ENCODE measurements at places on chromosomes 4 and X. TPM values are rescaled to one million over a fixed set of nuclear protein-coding genes. Genes with fewer than 3 reads are reported as not detected.

DNA sequence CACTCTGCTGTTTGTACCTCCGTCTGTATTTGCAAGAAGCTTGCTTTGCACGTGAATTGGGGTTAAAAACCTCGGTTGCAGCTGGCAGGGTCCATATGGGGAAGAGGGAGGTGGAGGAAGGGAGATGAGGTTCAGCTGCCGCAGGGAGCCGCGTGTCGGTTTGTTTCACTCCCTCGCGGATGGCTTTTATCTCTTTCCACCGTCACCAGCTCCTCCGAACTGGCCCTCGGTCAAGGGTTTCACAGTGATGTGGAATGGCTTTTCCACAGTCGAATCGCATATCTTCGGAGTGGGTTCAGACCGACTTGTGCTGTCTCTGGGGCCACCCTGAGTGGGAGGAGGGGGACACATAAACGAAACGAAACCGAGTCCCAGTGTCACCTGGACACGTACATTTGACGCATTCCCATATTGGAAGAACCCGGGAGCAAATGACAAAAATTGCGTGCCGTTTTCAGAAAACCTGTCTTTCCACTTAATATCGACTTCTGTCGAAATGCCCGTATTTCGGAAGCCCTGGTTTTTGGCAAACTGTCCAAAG lies 929 bp downstream of the ZBTB33 start:
- DNase-seq: no peak

DNA sequence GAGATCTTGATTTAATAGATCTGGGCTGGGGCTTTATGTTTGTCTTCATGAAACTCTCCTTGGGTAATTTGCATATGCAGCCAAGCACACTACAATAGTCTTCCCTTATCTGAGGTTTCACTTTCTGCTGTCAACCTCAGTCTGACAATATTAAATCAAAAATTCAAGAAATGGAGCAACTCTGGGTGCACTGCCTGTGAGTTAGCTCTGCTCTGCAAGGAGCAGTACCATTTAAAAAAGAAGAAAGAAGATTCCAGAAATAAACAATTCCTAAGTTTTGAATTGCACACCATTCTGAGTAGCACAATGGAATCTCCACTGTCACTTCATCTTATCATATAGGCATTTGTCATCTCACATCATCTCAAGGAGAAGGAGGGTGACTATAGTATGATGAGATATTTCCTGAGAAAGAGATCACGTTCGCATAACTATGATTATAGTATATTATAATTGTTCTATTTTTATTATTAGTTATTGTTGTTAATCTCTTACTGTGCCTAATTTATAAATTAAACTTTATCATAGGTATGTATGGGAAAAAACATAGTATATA lies 9.4 kb downstream of the FNIP2 start:
- peak; percentile 60 for DNase-seq

DNA sequence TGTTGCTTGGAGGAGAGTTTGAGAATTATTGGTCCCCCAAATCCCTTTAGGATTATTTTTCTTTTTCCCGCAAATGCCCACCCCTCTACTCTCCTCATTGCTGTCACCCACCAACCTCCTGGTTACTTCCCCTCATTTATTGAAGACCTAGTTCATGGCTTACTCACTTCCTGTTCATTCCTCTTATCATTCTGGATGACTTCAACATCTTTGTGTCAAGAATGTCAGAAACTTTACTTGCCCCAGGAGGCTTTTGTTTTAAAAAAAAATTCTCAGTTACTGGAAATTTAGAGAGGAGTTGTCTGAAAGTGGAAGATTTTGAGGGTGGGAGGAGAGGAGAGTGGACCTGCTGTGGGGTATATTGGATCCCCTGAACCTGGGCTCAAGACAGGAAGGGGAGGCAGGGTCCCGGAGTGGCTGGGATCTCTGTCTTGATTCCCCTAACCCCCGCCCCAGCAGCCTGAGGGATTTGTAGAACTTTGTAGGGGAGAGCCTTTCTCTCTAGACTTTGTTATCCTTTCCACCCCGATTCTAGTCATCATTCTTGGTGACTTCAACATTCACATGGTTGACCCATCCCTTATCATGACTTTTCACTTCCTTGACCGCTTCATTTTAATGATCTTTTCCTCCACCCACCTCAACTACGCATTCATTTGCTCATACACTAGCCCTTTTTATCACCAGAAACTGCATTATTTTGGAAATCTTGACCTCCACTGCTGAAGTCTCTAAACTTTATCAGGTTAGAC lies 69.9 kb upstream of the ESX1 start:
- DNase-seq: no peak

DNA sequence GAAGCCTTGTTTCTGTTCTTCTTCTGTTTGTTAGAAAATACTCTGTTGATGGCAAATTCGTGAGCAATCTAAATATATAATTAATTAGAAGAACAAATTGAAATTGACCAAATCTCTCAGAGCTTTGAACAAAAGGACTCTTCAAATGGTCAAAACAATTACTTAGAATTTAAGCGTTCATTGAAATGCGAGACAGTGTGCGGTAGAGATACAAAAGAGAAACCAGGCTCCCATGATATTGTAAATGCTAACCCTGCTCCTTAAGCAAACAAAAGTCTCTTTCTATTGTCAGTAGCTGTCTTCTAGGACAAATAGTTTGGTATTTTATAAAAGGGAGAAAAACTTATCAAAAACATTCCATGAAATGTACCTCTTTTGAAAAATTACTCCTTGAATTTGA lies 453.4 kb upstream of the MAGEB2 start:
- no peak for DNase-seq

Gene PFKFB1
- total RNA-seq: 0.38 TPM

DNA sequence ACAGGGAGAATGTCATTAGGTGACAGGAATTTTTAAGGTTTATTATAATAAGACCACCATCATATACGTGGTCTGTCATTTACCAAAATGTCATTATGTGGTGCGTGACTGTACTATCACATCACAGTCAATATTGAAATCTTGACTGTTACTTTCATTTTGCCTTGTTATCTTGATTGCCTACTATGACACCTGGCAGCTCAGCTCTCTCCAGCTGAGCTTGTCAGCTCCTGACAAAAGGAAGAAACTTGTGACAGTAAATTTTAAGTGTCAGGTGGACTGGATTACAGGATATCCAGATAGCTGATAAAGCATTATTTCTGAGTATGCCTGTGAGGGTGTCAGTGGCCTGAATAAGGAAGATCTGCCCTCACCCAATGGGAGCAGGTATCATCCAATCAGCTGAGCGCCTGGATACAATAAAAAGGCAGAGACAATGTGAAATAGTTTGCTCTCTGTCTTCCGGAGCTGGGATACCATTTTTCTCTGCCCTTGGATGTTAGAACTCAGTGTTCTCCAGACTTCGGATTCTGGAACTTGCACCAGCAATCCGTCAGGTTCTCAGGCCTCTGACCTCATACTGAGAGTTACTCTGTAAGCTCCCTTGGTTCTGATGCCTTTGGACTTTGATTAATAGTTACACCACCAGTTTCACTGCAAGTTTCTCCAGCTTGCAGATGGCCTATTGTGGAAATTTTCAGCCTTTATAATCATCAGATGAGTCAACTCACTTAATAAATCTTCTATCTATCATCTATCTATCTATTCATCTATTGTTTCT lies 1454.7 kb upstream of the IGFBP7 start:
- DNase-seq: no peak

DNA sequence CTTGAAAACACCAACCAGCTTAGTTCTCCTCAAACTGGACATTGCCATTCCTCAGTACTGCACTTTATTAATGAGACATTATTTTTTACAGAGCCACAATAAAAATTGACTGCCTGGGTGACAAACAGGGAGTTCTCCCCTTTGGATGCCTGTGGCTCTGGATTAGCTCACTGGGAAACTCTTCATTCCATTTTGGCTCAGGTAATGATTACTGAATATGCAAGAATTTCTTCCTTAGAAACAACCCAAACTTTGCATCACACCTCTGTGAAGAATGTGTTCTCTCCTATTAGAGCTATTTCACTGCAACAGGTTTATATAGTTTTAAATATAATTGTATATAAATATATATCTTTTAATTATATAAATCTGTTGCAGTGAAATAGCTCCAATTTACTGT lies 2065.8 kb downstream of the ARAP2 start:
- no peak for DNase-seq

DNA sequence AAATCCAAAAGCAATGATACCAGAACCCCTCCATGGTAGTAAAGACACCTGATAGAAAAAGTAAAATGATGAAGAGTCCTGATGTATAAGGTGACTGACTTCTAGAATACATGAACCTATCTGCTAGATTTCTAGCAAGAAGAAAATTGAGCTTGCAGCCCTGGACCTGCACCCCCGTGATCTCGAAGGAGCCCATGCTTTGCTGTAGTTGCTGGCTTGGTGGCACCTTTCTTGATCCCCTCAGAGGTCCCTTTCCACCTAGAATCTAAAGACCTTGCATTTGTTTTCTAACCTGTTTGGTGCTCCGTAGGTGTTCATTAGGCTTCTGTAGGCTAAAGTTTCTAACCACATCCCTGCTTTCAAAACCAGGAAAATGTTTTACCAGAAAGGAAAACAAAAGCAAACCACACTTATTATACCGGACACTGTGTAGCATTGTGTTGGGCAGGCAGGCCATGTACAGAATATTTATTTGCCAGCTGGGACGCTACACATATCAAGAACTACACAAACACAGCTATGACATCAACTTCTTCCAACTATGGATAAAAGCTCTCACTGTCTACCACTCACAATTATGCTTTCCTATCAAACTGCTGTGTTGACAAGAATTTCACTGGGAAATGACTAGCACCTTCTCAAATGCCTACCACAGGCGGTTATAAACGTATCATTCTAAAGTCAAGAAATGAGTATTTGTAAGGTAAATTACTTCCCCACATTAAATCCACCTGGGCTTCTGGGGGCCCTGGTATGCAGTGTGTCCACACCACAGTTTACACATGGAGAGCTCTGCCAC lies 316.2 kb downstream of the UNC5C start:
- DNase-seq: no peak

DNA sequence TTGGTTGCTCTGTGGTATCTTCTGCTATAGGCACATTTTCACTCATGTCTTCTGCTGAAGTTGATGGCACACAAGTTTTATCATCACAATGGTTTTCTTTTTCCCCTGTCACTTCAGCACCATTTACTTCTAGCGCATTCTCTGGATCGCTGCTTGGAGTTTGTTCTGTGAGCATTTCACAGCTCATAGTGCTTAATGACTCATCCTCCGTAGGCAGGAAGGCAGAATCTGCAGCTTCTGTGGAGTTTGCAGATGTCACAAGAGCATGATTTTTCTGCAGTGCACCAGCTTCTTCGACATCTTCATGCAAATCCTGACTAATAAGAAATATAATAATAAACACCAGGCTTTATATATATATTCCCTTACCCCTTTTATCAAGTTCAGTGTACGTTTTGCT lies 83.6 kb downstream of the CHM start:
- DNase-seq: no peak

DNA sequence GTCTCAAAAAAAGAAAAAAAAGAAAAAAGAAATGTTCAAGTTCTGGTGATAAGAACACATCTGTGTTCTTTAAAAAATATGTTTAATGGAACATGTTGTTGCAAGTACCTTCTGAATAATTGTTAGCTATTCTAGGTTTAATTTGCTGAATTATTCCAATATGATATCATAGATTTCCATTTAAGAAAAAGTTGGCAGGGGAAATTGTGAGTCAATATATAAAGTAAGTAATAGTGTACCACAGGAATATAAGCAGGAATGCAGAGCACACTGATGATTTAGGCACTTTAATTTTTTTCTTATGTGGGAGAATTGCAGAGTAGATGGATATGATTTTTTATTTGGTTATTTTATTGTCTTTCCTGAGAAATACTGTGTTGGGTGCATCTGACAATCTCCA lies 190.7 kb downstream of the RPA4 start:
- DNase-seq: no peak

DNA sequence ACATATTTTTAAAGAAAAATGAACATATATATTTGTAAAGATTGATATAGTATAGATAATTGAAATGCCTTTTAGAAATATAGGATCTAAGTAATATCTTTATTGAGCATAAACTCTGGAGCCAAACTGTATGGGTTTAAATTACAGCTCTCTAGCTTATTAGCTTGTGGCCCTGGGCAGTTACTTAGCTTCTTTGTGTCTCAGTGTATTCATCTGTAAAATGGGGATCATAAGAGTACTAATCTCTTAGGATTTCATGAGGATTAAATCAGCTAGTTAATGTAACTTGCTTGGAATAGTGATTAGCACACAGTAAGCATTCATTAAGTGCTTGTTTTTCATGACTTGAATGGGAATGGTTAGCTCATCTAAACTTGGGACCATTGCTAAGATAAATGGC lies 32.8 kb downstream of the TRAPPC11 start:
- DNase-seq: no peak

Gene TEX13C
- not detected for total RNA-seq

- DNase-seq: no peak
Observed at GRCh38 chr4:62928483-62928882, 1480.8 kb downstream of the TECRL start.

DNA sequence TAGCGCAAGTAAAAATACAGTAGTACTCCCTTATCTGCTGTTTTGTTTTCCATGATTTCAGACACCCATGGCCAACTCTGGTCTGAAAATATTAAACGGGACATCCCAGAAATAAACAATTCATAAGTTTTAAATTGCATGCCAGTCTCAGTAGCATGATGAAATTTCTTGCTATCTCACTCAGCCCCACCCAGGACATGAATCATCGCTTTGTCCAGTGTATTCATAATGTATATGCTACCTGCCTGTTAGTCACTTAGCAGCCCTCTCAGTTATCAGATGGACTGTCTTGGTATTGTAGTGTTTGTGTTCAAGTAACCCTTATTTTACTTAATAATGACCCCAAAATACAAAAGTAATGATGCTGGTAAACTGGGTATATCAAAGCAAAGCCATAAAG lies 158.2 kb upstream of the DDIT4L start:
- DNase-seq: no peak

DNA sequence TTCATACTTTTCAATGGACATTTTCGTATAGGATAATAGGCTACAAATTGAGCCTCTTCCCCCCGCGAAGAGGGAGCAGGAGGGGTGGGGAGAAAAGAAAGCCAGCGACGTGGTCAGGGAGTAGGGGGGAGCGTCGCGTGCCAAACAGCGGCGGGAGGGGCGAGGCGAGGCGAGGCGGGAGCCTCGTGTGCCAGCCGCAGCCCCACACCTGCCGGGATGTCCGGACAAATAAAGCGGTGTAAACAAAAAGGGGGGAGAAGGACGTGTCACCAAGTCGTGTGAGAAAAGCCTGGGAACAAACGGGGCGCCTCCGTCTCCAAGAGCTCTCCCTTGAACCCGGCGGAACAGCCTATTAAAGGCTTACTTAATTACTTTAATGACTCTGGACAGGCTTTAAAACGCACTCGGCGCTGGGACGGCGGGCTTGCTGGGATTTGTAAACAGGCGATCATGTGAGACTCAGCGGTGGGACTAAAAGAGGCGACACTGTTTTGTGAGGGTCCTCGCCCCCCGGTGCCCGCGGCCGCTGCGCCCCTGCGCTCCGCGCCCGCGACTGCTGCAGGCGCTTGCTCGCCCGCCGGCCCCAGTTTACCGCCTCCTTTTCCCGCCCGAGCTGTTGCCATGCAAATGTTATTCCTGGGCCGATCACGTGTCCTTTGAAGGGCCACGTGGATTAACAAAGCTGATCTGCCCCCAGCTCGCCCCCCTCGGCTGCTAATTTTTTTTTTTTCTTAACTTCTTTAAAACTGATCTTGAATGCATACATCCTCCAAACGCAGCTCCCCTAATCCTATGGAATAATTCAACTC lies at the start of gene HELT:
TSS of gene HELT (plus strand) at position 527 of the 809 bp plus-strand sequence. CDS start 439 bp downstream, outside the sequence.
- no peak for DNase-seq

Gene C1QTNF7
- total RNA-seq: not detected

Gene FBXW7
- total RNA-seq: 61.3 TPM
